ENCODE measurements at places on chromosomes 2 and 18.

DNA sequence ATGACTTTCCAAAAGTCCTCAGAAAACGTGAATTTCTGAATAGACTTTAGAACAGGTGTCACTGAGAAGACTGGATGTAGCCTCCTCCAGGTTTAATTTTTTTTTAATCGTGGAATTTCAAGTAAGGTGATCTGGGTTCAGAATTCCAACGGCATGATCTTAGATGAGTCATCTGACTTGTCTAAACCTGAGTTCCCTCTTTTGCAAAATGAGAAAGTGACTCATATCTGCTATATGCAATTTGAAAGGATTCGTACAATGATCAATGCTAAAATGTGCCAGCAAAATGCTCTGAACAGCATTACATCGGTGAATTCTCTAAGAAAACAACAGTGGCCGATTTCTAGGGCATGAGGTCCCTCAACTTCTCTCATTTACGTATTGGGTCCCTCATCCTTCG is 69.1 kb upstream of the ZNF516 start:
- no peak for DNase-seq

DNA sequence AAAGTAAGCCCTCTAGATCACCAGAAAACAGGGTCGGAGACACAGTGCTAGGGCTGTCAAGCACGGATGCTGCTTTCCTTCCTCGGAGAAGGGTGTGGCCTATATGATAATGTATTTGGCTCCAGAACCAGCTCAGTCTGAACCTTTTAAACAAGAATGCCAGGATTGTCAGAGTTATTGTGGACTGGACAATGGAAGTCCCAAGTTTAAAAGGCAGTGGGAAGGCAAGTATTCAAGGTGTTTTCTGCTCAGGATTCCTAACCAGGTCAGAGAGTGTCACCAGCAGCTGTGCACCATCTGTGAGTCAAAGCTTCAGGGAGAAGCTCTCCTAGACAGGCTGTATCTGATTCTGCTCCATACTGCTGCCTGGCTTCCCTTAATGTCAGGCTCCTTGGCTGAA is 94.8 kb downstream of the SPOPL start:
- DNase-seq: no peak

DNA sequence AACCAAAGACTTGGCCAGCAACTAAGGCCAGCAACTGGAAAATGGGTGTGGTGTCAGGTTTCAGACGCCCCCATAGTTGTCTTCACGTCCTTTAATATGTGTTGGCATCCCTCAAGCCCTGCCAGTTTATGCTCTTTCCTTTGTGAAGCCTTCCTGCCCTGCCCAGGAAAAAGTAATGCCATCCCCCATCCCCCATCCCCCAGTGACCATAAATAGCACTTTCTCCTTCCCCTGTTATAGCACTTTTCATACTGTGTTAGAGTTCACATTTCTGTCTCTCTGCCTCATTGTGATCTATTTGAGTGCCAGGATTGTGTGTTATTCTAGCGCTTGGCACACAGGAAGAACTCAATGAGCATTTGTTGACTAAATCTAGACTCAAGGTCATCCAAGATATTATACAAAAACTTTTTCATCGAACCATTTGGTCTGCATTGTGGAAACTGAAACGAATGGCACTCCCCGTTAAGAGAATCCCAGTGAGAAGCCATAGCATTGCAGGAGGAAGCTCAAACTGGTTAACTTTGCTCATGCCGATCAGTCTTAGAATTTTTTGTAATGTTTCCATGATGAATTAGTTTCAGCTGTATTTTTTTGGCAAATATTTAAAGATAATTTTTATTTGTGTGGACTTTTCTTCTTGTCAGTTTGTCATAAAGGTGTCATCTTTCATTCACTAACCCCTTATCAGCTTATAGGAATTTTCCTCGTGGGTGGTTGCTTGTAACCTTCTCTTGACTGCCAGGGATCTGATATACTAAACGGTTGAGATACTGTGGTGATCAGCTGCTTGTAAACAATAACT is 15.7 kb downstream of the CRIM1 start:
- no peak for DNase-seq

DNA sequence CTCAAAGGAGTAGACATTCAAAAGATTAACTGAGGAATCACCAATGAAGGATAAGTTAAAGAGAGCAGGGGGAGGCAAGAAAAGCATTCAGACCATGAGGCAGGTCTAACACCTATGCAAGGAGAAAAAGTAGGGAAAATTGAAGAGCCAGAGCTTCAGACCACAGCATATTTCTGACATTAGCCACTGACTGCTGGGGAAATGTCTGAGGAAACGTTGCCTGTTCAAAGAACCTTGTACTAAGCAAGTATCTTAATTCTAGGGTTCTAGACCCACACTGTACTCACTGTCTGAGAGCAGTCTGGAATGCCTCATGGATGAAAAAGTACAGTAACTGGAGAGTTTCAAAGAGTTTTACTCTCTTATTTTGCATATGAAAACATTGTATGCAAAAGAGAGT is 39.5 kb upstream of the TFPI start:
- no peak for DNase-seq

- DNase-seq: no peak
Observed at GRCh38 chr2:238499731-238500580, 73.2 kb downstream of the ASB1 start.

GRCh38 chr2:223528036-223528435 is 74.1 kb downstream of the SCG2 start:
- no peak for DNase-seq

Measured in stimulated activated CD4-positive, alpha-beta T cell treated with anti-CD3 and anti-CD28 coated beads, Interleukin-12 subunit alpha, Interleukin-12 subunit beta, amount 100 ng/mL, for 4 hours (primary cell).